ENCODE measurements at places on chromosomes 4 and X.

- DNase-seq: no peak
Measured at GRCh38 chr4:140122891-140123290, 31.1 kb downstream of the MAML3 start.

DNA sequence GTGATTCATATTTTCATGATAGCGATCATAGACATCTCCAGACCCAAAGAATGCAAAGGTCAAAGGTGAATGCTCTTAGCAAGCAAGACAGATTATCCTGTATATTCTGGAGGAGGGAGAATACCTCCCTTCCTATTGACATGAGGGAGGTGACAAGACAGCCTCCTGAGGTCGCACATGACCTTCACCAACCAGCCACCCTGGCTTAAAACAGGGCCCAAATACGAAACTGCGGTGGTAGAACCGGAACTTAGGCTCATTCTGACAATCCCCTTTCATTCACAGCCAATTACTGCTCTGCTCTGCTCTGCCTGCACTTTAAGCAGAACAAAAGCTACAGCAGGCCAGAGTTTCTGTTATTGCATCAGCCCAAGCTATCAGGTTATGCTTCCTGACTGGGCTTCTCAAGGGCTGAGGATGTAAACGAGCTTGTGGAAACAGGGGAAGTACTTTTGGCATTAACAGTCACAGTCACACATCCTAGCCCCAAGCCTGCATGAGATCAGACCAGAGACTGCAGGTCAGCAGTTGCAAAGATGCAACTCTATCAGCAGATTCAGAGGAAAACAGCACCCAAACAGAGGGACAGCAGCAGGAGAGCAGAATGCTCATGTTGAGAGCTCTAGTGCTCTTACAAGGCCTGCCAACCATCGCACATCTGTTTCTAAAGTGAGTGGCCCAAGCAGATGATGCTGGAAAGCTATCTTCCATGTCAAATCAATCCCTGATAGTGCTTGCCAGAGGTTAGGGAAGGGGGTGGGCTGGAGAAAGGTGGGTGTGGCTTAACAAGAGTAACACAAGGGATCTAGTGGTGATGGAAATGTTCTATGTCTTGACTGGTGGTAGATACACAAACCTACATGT is 51.3 kb upstream of the MAP3K15 start:
- no peak for DNase-seq

DNA sequence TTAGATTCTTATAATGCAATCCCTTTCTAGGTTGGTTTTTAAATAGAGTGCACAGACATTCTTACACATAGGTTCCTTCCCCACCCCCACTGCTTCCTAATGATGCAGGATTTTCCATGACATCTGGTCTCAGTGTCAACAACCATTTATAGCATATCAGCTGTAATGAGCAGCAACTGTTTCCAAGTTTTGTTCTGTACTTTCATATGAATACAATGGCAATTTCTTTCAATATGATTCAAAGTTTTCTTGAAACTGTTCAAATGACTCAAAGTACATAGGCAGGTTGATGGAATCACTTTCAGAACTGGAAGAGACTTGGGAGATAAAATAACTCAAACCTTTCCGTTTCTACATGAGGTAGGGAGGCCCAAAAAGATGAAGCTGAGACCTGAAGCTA is 220.7 kb downstream of the CAMK2D start:
- DNase-seq: no peak

- no peak for DNase-seq
Measured at GRCh38 chr4:39759569-39759968, 61.6 kb downstream of the UBE2K start.

- DNase-seq: peak; percentile 26
Measured at GRCh38 chrX:154486396-154487207, at the start of gene UBL4A. Gene UBL4A (minus strand): TSS chrX:154486615. CDS start chrX:154486584, 31 bp downstream.
